ENCODE measurements at places on chromosomes 5 and 9.

GRCh38 chr9:20553558-20554149, 68.6 kb downstream of the MLLT3 start:
- no peak for DNase-seq

DNA sequence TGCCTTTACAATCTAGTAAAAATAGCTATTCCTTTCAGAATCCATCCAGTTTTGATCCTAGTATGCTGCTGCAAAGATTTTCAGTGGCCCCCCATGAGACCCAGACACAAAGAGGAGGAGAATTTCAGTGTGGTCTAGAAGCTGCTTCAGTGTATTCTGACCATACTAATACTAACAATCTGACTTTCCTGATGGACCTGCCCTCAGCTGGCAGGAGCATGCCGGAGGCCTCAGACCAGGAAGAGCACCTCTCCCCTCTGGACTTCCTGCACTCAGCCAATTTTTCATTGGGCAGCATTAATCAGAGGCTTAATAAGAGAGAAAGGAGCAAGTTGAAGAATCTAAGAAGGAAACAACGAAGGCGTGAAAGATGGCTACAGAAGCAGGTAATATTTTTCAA, 48.5 kb downstream of the RNF180 start:
- DNase-seq, result no peak

- DNase-seq, result no peak
Observed at GRCh38 chr5:76820526-76820890, 1.7 kb downstream of the F2RL1 start.

GRCh38 chr5:124303366-124303765, 443.1 kb downstream of the ZNF608 start:
- DNase-seq, result no peak

DNA sequence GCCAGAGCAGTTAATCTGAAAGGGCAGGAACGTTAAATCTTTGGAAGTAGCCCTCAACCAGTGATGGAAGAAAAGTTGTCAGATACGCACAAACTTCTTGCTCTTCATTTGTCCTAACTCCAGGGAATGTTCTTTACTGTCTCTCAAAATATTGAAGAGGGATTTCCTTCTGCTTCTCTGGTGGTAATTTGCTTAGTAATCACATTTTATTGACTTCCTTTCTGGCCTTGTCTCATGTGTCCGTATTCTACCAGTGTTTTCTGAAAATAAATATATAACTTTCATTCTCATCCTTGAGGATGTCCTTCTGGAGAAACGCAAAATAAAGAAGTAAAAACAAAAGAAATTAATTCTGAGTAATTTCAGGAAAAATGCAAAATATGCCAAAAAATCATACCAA, 282.1 kb downstream of the CYLC2 start:
- no peak for DNase-seq

DNA sequence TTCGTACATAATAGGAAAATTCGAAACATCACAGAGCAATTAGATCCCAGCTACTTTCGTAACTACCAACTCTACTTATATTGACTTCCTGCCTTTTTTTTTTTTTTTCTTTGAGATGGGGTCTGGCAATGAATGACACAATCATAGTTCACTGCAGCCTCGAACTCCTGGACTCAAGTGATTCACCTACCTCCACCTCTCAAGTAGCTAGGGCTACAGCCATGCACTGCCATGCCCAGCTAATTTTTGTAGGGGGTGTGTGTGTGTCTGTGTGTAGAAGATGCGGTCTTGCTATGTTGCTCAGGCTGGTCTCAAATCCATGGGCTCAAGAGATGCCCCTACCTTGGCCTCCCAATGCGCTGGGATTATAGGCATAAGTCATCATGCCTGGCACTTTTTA, 5.8 kb upstream of the PAIP2 start:
- DNase-seq, result no peak

GRCh38 chr9:20340511-20340861, 281.8 kb downstream of the MLLT3 start:
- DNase-seq, result no peak

- DNase-seq, result peak; percentile 16
Observed at GRCh38 chr9:69173891-69174615, at the start of gene TJP2. TJP2 (plus strand) TSS chr9:69174277; CDS start chr9:69174373, 96 bp downstream.

DNA sequence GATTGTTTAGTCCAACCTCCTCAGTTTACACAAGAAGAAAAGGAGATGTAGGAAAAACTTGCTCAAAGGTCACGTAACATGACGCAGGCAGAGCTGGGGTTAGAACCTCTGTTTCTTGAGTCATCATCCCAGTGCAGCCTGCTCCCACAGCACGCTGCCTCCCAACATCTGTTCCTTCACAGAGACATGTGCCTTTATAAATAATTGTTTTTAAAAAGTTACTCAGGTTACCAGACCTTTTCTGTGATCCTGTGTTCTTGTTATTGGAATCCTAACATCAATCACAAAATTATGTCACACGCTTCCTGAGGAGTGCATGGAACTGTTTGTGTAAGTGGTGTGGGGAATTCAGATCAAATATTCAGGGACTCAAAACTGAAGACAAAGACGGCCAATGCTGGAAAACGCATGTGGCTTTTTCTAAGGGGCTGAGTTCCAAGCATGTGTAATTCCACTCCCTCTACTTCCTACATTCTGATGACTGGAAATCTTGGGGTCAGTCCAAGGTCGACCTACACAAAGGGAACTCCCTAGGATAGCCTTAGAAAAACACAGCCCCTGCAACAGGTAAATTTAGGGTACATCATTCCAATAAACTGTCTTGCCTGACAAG, 184.3 kb downstream of the TSSK1B start:
- no peak for DNase-seq

DNA sequence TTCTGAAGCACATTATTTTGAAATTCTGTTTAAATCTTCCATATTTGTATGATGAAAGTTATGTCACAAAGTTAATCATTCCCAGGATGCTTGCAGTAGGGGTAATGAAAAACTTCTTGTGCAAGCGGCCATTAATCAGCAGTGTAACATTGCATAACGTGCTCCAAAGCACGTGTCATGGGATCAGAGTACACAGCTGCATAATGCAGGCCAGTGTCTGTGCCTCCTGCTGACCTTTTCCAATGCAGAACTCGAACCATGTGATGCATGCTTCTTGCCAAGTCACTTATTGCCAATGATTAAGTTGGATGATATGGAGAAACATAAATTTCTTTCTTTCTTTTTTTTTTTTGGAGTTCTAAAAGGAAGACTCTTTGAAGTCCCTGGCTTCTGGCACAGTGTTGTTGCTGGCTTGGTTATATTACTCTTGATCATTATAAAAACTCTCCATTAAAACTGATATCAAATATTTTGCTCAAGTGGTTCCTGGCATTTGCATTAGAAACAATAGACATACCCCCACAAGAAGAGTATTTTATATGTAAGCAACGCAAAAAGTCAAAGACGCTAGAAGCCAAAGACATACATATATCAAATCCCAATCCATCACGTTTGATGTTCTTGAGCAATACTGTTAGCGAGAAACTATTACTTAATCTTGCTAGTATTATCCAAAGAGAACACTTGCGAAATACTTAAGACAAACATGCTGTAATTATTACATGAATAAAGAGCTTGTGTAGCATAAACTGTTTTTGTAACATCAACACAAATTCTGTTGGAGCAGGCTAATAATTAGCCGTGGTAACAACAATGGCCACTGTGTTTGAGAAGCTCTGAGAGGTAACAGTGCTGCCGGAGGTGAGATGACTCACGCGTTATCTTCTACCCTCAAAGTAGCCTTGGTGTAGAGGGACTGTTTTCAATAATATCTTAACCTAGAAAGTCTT, 164.2 kb downstream of the AUH start:
- DNase-seq, result no peak

Data from activated CD4-positive, alpha-beta T cell treated with anti-CD3 and anti-CD28 coated beads, Interleukin-2, amount 50 U/mL, for 1 hour (primary cell).